ENCODE measurements at places on chromosomes 6 and 20.

DNA sequence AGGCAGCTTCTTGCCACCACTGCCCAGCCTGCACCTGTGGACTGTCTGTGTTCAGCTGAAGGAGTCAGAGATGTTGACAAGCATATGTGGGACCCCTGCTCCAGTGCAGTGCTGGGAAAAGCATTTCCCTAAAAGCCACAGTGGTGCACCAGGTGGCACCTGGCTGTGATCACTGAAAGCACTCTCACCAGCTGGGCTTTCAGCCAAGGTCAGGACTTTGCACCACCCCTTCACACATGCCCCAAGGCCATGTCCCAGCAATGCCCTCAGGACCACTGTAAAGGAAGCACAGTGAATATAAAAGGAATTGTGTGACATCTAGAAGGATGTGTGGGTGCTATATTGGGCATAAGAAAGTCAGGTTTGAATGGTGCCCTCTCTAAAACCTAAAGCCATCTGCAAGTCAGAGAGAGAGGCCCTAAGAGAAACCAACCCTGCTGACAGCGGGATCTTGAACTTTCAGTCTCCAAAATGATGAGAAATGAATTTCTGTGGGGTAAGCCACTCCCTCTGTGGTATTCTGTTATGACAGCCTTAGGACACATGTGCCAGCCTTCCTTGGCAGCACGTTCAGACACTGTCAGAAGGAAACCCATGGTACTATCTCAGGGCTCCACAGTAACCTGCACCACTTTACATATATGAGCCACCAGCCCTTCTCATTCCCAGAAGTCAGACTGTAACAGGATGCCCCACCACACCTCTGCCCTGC lies 30.7 kb downstream of the CBLN4 start:
- DNase-seq: no peak

DNA sequence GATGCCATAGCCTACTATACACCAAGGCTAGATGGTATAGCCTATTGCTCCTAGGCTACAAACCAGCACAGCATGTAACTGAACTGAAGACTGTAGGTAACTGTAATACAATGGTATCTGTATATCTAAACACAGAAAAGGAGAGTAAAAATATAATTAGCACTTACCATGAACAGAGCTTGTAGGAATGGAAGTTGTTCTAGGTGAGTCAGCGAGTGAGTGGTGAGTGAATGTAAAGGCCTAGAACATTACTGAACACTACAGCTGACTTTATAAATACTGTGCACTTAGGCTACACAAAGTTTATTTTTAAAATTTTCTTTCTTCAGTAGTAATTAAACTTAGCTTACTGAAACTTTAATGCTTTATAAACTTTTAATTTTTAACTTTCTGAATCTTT lies 129.5 kb downstream of the BTBD9 start:
- DNase-seq: no peak

- DNase-seq: no peak
Measured at GRCh38 chr6:56963043-56963442, 8.1 kb downstream of the BEND6 start.

- no peak for DNase-seq
Measured at GRCh38 chr20:51309128-51309527, 233.4 kb downstream of the NFATC2 start.

DNA sequence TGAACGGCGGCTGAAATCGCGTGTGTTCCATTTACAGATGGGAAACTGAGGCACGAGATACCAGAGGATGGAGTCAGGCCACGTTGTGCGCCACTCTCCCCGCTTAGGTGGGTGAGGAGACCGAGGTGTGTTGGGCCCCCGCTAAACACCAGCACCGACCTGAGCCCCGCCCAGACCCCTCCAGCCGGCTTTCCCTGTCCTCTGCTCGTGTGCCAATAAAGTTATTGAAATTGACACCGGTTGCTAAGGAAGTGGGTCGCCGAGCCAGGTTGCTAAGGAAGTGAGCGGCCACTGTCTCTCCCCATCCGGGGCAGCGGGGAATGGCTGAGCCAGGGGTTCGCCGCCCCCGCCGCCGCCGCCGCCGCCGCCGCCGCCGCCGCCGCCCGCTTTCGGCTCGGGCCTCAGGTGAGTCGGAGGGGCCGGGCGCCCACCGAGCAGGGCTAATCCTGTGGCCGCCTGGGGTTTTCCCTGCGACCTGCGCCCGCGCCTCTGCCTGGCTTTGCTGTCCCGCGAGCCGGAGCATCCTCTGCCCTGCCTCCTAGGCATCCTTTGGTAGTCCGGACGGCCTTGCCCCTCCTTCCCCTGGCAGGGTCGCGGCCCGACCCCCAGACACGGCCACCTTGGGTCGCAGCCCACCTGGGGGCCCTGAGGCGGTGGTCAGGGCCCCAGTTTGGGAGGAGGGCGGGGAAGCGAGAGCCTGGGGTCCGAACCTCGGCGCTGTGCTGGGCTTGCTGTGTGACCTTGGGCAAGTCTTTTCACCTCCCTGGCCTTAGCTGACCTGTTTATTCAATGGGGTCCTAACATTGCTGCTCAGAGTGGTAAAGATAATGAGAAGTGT lies at the start of gene KIF3B:
Gene KIF3B, plus strand, starts transcription at position 291 of the 838 bp plus-strand sequence. CDS start 32,127 bp downstream, outside the sequence.
- peak; percentile 76 for DNase-seq

GRCh38 chr6:83511901-83512681 lies at the start of gene PRSS35:
TSS of gene PRSS35 (plus strand) at chr6:83512534. CDS start at chr6:83523442, 10,908 bp downstream.
- DNase-seq: peak; percentile 36

DNA sequence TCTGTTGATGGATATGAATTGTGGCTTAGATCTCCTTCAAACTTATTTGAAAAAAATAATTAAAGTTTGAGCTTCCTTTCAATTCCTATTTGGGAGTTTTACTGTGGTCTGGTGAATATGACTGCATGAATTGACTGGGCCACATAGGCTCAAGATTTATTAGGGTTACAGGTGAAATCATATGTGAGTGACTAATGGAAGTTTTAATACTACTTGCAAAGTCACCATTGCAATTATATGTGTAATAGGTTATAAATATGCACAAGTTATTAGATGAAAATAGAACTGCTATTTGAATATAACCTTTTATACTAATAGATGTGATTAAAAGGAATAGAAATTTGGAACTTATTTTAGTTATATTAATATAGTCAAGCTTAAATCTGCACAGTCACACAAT lies 712.1 kb upstream of the MMS22L start:
- DNase-seq: no peak

- no peak for DNase-seq
Measured at GRCh38 chr6:120534954-120535353, 799.3 kb downstream of the TBC1D32 start.

DNA sequence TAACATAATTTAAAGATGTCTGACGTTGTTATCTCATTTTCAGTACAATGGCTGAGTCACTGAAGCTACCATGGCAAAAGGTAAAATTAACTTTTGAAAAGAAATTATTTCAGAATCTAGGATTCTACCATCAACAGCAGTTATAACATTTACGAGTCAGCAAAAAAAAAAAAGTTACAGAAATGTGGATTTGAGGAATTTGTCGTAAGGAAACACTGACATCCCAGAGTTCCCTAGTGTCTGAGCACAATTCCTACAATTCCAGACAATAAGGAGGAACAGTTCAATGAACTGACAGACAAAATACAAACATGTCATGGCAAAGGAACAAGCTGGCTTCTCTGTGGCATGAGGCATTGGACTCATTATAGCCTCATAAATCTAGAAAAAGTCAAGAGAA lies 19.1 kb downstream of the ABRACL start:
- DNase-seq: no peak

DNA sequence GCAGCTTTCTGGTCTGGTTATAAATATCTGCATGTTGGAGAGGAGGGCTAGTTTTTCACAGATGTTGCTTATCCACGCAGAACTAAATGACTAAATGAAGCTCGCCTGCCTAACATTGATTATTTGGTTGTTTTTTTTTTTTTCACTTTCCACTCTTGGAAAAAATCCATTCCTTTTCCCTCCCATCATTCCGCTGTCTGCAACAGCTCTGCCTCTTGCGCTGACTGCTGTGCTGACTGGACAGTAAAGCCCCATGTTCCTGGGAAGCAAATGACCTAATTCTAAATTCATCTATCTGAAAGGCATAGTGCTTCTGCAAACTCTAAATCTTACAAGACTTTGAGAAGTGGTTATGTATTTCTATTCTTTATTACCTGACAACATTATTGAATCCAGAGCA lies 255.5 kb upstream of the PLN start:
- DNase-seq: no peak

GRCh38 chr20:36097337-36098151 lies 57.0 kb upstream of the EPB41L1 start:
- no peak for DNase-seq

GRCh38 chr6:38776515-38776914 lies 61.4 kb downstream of the DNAH8 start:
- no peak for DNase-seq

GRCh38 chr6:4611429-4612129 lies 164.6 kb upstream of the CDYL start:
- DNase-seq: no peak

- no peak for DNase-seq
Measured at GRCh38 chr20:32457479-32457986, 99.4 kb downstream of the ASXL1 start.

DNA sequence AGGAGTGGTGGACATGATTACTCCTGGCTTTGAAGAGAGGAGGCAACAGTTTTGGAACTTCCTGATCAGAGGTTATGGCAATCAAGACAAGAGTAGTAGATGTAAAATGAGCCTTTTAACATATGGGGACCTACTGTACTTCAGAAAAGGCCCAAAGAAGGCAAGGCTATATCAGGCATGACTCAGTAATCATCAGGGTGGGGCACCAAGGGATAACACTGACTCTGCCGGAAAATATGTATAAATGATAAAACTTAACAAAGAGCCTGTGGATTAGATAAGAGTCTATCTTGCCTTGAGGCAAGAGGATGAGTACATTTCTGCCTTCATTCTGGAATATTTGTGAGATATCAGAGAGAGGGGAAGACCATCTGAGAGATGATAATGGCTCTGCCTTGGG lies 1389.9 kb upstream of the MAP3K7 start:
- no peak for DNase-seq

- DNase-seq: no peak
Measured at GRCh38 chr6:1802491-1803395, 193.0 kb downstream of the FOXC1 start.

DNA sequence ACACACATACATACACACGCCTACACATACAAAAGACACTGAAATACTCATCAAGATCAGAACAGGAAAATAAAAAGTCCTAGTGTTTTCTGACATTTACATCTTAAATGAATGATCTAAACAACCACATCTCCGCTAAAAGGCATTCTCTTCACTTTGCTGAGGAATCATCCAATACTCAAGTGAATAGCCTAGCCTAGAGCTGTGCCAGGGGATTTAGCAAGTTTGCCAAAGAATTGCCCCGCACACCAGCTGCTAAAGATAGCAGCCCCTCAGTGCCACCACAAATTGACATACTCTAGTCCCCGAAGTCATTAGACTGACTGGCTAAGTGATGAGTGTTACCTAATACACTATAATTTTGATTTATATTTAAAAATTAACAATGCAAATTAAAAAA lies 246.8 kb upstream of the POU3F2 start:
- DNase-seq: no peak

DNA sequence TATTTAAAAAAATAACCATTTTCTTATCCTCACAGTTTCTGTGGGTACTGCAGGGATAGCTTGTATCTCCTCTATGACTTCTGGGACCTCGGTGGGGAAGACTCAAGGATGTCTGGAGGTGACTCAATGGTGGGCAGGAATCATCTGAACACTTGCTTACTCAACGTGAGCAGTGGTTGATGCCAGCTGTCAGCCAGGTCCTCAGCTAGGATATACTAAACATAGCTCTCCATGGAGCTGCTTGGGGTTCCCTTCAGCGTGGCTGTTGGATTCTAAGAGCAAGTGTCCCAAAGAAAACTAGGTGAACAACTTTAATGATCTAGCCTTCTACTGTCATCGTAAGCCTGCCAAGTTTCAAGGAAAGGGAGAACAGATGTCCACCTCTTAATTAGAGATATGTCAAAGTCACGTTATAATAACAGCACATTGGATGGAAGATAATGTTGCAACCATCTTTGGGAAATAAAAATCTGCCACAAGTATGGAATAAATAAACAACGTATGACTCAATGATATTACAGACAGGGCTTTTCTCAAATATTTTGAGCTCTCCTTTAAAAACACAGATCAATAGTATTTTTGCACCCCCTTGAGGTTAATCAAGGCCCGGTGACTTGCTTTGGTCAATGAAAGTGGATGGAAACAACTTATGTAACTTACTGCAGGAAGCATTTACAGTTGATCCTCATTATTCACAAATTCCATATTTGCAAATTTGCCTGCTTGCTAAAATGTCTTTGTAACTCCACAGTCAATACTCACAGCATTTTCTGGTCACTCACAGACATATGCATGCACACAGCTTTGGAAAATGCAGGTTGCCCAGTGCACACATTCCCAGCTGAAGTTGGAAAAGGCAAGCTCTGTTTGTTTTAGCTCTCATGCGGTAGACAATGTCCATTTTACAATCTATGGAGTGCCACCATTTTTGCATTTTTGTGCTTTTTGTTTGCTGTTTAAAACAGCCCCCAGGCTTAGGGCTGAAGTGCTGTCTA lies 6.6 kb upstream of the HEBP2 start:
- no peak for DNase-seq

- no peak for DNase-seq
Measured at GRCh38 chr20:48823960-48824498, 3.8 kb downstream of the PREX1 start.

GRCh38 chr6:126890055-126890454 lies 228.4 kb upstream of the RSPO3 start:
- no peak for DNase-seq

DNA sequence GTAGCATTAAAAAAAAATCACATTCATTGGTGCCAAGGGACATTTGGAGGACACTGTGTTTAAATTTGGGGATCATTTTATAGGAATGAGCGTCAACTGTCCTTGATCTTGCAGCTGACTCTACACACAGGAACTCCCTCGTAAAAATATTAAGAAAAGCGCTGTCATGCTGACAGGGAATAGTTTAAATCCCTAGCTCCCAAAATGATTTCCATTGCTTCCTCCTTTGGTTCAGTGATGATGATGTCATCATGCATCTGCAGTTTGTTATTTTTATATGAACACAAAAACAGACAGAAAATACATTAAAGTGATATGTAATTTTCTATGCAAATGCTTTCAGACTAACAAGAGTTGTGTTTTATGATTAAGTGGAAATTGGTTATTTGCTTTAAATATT lies 275.6 kb downstream of the BTBD9 start:
- DNase-seq: no peak

DNA sequence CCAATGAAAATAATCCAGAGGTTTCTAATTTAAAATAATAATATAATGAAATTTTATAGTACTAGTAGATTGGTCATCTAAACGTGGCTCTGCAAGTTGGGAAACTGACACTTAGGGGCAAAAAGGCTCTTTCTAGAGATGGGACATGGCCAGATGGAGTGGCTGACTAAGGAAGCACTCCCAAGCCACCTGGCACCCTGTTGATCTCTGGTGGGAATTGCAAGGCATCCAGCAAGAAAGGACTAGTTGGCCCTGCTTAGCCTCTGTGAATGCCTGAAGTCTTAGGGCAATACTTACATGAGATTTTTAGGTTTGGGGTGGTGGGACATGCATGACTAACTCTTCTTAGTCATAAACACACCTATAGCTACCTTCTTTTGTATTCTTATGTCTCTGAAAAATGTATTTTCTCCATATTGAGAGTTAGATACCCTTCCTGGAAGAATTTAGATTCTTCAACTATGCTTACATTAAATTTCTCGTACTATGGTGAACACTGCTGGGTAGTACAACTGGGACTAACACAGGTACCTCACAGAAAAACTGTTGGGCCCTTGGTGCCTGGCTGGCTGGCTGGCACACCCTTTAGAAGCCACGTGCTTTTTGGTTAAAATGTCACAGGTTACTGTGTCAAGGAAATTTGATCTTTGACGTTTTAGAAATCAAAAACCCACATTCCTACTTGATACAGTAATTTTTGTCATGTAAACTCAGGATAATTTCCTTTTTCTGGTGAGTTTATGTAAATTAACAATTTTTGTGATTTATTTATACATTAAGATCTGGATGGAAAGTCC lies 25.0 kb upstream of the SH3BGRL2 start:
- DNase-seq: no peak

Measured in anterior cingulate cortex (tissue), 58 donors.